Left renal pelvis (tissue), 4 donors: ENCODE measurements at places on chromosomes 12 and 14.

DNA sequence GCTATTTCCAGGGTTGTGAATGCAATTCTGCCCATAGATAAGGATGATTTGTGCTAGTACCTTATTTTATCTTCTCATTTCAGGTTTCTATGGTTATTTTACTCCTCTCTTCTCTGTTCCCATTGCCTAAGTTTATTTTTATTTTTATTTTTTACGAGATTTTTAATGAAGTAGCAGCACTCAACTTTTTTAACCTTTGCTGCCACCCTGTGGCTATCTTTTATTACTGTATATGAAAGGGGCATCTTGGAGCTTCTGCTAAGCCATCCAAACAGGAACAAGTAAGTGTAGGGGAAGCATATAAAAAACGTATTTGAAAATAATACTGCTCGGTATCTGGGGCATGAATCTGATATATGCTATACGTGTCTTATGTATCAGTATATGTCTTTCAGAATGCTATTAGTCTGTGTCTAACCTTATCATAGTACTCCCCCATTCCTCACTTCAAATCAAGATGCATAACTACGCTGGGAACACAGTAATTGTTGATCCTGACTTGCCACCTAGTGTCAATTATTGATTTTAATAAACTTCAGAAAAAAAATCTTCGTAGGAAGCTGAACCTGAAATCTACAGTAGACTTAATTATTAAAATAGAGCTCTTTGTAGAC lies 60.3 kb downstream of the KLRG1 start:
- DNase-seq: no peak

- no peak for DNase-seq
These were observed 142.3 kb upstream of the TMCC3 start for GRCh38 chr12:94792693-94793092.

DNA sequence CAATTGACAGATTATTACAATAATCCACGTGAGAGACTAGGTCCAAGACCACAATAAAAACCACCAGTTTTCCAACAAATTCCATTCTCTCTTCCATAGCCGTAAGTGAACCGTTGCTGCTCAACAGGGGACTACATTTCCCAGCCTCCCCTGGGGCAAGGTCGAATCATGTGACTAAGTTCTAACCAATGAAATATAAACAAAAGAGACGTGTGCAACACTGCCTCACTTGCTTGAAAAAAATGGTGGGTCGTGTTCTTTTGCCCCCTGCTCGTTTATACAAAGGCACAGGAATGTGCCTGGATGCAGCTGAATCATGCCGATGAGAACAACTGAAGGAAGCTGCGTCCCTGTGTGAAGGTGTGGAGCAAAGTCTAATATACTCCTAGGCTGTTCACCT lies 51.1 kb downstream of the HSPB8 start:
- no peak for DNase-seq

- no peak for DNase-seq
These were observed 268.9 kb downstream of the SUDS3 start for GRCh38 chr12:118645219-118645618.

- DNase-seq: no peak
These were observed 8.1 kb downstream of the TXNRD1 start for GRCh38 chr12:104223712-104224111.

DNA sequence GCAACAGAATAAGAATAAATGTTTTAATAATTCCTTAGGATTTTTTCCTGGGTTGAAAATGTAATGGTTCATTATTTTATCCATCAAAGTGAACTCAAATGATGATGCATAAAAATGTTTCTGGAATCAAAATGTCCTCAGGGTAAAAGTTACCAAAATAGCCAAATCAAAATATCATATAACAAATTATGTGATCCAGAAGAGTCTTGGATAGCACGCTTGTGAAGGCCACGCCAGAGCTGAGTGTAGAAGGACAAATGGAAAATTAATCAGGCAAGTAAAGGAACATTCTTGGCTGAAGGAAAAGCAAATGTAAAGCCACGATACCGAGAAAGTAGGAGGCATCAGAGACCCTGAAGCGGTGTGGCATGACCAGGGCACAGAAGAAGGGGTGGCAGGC lies 169.2 kb downstream of the CAPZA3 start:
- DNase-seq: no peak

- DNase-seq: no peak
These were observed 170.3 kb upstream of the ATP2B1 start for GRCh38 chr12:89878950-89879349.

- no peak for DNase-seq
These were observed 3.8 kb downstream of the PGF start for GRCh38 chr14:74951443-74952179.

DNA sequence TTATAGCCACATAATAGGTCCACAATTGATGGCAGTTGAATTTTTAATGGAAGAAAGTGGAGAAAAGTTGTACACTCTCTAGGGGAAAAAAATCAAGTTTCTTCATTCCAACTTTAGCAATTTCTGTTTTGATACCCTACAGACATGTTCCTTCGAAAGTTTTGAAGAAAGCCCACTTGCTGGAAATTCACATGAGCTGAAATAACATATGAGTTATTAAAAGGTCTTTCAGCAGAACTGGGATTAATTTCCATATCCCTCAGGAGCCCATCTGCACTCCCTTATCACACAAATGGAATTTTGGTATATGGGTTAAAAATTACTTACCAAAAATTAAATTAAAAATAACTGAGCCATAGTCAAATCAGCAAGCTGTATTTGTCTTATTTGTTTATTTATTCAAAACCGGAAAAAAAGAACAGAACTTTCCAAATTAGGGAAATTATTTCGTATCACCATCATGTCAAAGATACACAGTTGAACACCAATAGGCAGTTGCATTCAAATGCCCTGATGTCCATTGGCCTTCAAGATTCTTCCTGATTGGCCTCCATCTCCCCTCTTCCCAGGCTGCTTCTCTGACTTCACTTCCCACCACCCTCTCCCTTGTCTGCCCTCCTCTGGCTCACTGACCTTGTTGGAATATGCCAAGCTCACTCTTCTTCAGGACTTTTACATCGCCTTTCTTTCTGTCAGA lies 445.5 kb downstream of the EGLN3 start:
- DNase-seq: no peak

DNA sequence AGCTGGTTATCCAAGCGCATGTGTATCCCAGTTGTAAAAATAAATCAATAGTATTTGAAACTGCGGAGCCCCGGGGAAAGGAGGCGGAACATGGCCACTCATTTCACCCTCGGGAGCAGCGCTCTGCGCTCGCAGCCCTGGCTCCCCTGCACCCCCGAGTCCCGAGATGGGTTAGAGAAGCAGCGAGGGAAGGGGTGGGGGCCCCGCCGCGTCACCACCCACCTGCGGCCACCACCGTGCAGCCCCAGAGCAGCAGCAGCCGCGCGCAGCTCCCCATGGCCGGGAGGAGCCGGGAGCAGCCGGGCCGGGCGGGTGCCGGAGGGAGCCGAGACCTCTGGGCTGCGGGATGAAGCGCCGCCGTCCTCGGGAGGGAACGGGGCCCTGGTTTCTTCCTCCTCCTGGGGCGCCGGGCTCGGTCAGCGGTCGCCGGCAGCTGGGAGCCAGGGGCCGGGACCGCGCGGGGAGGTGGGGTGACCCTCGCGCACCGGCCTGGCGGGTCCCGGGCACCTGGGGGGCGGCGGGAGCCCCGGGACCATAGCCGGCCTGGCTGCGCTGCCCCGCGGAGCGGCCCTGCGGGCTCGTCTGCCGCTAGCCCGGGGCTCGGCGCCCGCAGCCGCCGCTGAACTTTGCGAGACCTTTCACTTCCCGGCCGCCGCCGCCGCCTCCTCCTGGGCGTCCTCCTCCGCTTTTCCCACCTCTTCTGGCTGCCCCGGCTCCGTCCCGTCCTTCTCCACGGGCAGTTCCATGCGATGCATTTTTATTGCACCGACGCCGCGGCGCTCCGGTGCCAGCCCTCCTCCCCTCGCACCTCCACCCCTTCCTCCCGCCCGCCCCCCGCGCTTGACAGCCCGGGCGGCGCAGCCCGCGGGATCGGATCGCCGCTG lies at the start of gene NTN4:
NTN4 (minus strand) TSS at position 732 of the 884 bp plus-strand sequence; CDS start at position 277, 455 bp downstream.
- no peak for DNase-seq
